Left ventricle myocardium inferior (tissue), 1 donor: ENCODE measurements at places on chromosomes 5 and 9. TPM values are rescaled to one million over a fixed set of nuclear protein-coding genes. Genes with fewer than 3 reads are reported as not detected.

ACOT12 gene
- not detected for total RNA-seq

CARTPT gene
- total RNA-seq, result not detected

AK8 gene
- 0.74 TPM for total RNA-seq

FGD3 gene
- 1.8 TPM for total RNA-seq

PCDHB9 gene
- 1.2 TPM for total RNA-seq

PCDHB12 gene
- total RNA-seq, result 0.69 TPM
